NCI-H510A (cell line): ENCODE measurements at places on chromosomes 7 and 10.

DNA sequence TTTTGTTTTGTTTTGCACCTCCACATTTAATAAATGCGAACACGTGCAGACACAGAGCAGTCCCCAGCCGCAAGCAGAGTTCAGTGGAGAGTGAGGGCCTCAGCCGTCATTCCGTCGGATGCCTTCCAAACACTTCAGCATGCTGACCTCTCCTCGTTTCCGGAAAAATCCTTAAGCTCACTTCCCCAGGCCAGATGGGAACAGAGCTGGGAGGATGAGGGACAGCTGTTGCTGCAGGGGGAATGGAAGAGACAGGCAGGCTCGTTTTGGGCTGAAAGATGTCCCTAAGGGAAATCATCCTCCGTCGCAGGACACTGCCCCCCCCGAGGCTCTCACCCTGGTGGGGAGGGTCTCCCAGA is 17.2 kb upstream of the FGFR2 start:
- DNase-seq: no peak

DNA sequence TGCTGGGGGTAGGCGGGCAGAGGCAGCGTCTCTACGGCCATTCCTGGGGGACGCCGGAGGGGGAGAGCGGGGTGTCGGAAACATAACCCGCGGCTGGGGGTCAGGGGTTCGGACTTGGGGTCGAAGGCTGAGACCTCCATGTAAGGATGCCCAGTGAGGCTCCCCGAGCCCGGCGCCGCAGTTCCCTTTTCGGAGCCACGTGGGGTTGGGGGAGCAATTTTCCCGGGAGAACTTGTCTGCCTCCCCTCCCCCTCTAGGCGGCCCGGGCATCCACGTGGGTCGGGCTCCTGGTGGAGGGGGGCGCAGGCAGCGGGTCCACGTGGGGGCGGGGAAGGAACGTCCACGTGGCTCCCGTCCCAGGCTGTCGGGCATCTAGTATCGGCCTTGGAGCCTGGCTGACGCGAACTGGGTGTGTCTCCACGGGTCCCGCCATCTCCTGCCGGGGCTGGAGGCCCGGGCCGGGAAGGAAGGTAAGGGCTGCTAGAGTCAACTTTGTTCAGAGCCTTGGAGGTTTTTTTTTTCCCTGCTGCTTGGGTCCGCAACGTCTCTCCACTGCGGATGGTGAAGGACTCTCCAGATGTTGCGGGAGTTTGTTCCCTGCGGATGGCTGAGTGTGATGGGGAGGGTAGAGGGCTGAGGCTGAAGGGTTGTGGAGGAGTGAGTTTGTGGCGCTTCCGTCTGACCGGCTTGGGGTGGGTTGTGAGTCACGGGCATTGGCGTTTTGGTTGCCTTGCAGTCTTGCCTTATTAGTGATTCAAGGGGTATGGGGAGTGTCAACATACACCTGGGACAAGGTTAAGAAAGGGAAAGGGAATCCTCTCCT is 744 bp downstream of the PPRC1 start:
- no peak for DNase-seq

GRCh38 chr10:109070492-109070891 is 852.8 kb downstream of the XPNPEP1 start:
- DNase-seq: no peak

DNA sequence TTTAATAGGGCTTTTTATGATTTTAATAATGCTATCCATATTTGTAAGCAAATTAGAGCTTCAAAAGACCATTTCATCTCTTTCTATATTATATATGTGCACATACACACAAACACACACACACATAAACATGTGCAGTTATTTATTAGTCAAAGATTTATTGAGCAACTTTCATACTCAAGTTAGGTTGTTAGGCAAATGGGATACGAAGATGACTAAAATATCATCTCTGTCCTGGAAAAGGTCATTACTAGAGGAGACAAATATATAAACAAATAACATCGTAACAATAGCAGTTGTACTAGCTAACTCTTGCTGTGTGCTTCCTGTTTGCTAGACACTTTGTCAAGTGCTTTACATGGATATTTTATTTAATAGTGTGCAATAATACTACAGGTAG is 307.9 kb downstream of the SNX13 start:
- no peak for DNase-seq

DNA sequence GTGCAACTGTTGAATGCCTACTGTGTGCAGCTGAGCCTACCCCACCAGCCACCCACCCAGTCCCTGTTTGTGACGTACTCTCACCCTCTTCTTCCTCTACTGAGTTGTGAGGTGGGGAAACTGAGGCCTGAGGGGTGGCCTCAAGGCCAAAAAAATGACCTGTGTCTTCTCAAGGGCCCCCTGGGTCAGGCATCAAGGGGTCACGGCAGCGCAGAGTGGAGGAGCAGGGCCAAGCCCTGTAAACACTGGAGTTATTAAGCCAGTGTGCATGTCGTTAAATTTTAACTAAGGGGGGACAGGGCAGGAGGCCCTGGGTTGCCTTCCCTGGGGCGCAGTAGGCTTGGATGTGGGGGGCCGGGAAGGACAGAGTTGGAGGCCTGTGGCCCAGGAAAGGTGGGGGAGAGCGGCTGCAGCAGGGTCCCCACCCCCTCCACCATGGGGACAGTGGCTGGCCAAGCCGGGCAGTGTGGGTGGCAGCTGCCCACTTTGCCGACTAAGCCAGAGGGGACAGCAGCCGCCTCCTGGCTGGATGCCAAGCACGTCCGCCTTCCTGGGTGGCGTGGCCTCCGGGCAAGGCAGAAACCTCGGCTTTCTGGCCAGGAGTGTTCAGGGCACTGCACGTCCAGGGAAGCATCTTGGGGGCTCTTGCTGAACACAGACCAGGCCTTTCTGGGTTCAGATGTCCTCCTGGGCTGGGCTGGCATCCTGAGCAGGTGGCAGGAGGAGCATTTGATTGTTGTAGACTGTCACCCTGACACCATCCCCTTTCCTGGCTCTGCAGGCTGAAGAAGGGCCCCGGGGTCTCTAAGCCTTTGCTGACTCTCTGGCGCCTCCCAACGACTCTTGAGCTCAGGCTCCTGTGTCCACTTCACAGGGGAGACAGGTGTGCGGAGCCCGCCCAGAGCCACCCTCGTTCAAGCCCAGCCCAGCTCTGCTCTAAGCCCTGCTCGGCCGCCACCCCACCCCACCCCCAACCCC is 1.9 kb downstream of the SLC29A4 start:
- peak; percentile 93 for DNase-seq

GRCh38 chr10:99530108-99531025 is 2.4 kb upstream of the NKX2-3 start:
- no peak for DNase-seq

- peak; percentile 71 for DNase-seq
Observed at GRCh38 chr7:38630720-38631673, at the start of gene AMPH. Gene AMPH (minus strand): TSS chr7:38631373. CDS start chr7:38631351, 22 bp downstream.

- DNase-seq: no peak
Observed at GRCh38 chr7:47094462-47094861, 487.4 kb downstream of the TNS3 start.

DNA sequence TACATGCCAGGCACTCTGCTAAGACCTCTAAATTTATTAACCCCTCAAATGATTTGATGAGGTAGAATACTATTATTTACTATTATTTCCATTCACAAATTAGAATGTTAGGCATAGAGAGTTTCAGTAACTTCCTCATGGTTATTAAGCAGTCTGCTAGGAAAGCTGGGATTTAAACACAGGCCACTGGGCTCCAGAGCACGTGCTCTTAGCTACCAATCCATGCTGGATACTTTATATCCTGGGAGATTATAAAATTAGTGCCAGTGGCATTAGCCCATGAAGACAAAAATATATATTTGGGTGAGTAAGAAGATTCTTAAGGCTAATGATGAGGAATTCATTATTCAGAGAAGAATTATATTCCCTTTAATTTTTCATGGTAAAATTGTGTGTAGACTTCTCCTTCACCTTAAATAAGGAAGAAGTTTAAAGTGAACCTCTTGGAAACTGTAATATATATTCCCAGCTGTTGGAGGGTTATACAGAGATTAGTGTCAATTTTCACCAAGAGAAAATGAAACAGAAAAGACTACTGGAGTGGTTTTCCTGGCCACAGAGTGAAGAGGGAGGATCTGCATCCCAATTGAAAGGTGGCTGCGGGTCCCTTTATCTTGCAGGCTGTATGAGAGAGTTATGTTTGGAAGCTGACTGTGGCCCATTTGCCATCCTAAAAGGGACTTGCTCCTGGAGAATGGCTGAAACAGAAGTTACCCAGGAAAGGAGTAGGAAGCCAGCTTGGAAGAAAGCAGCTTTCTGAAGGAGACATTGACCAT is 334.3 kb upstream of the TEX47 start:
- no peak for DNase-seq

- DNase-seq: peak; percentile 41
Observed at GRCh38 chr10:103836861-103837260, 18.5 kb downstream of the SH3PXD2A start.

GRCh38 chr7:156577645-156578577 is 62.7 kb upstream of the RNF32 start:
- DNase-seq: no peak

GRCh38 chr10:78980815-78981214 is 88.0 kb upstream of the ZMIZ1 start:
- no peak for DNase-seq

- DNase-seq: no peak
Observed at GRCh38 chr7:151079199-151079910, 1.3 kb downstream of the FASTK start.

DNA sequence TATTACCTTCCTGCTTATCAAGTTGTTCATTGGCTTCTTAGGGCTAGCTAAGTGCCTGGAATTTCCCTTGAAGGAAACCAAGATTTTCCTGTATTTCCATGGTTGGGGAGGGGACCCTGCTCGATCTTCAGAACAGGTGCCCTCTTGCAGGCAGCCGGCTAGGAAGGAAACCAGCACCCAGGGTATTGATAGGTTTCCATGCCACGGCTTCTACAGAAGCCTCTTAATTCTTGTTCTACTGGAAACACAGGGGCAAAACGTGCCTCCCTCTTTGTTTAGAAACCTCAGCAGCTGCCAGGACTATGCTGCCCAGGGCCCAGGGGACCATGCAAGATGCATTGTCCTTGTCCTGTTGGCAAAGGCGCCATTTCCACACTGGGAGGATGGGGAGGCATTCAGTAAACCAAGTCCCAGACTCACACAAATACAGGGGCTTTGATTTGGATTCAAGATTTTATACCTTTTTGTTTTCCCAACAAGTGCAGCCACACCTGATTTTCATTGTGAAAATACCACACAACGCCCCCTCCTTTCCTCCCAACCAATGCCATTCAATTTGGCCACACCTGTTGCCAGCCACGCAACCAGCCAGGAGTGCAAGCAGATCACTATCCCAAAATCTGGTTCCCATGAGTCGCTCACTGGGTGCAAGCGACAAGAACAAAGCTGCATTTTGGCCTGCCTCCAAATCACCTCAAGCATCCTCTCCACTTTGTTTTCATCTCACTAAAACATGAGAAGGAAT is 29.6 kb downstream of the C10orf71 start:
- DNase-seq: no peak

DNA sequence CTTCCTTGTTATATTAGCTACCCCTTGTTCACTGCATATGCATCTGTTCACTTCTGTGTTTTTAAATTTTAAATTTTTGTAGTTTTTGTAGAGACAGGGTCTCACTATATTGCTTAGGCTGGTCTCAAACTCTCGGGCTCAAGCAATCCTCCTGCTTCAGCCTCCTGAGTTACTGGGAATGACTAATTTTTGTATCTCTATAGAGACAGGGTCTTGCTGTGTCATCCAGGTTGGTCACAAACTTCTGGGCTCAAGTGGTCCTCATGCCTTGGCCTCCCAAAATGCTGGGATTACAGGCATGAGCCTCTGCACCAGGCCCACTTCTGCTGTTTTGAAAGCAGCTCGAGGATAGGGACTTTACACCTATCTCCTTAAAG is 64.6 kb downstream of the PRTFDC1 start:
- no peak for DNase-seq

DNA sequence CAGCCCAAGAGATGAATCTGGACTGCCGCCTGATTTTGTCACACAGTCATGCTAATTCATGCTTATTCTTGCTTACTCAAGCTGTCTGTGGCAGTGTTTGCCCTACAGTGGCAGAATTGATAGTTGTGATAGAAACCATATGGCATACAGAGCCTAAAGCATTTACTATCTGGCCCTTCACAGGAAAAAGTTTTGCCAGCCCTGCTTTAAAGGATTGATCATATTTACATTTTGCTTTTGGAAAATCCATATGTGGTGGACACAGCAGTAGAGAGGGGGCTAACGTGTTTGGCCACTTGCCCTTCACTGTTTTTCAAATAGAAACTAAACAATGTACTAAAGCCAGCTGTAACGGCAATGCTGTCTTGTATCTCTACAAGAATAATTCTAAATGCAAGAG is 974.0 kb upstream of the GHITM start:
- DNase-seq: no peak

- DNase-seq: no peak
Observed at GRCh38 chr7:71843676-71844075, 568.5 kb downstream of the CALN1 start.

DNA sequence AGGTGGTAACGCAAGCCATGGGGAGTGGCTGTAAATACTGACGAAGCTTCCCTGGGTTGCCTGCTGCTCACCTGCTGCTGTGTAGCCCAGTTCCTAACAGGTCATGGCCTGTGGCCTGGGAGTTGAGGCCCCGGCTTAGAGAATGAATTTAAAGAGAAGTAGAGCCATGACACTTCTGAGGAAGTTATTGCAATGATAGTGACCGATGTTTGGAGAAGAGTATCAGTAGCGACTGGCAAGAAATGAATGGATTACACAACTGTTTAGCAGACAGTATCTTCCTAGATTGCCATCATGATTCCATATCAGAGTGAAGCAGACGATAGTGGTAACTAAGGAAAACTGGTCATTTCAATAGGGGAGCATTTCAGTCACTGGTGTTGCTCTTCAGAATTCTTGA is 249.6 kb downstream of the PLXDC2 start:
- no peak for DNase-seq

GRCh38 chr10:33335551-33335800 is 1.0 kb upstream of the NRP1 start:
- no peak for DNase-seq

GRCh38 chr10:71316056-71316785 is 2.8 kb upstream of the SLC29A3 start:
- no peak for DNase-seq

DNA sequence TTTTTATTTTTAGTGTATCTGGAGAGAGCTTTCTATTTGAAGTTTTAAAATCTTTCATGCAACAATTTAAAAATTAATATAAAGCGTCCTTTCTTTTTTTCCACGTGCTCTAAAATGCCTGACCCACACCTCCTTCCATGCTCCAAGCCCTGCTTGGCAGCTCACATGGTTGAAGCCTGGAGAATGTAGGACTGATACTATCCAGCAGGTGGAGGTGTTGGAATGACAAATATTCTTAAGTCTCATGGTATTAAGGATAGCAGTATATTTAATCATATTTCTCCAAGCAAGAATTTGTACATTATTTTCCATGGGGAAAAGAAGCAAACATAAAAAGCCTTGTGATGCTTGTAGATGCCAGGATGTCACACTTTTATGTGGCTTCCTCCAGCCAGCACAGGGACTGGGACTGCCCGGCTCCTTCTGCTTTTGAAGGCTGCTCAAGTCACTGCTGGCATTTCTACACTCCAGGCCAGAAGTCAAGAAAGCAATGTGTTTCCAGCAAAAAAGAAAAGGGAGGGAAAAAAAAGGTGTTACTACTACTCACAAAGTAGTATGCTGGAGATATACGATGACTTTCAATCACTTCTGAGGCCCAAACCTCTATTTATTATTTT is 49.7 kb downstream of the BZW2 start:
- DNase-seq: no peak
